ENCODE measurements at places on chromosomes 4 and X.

DNA sequence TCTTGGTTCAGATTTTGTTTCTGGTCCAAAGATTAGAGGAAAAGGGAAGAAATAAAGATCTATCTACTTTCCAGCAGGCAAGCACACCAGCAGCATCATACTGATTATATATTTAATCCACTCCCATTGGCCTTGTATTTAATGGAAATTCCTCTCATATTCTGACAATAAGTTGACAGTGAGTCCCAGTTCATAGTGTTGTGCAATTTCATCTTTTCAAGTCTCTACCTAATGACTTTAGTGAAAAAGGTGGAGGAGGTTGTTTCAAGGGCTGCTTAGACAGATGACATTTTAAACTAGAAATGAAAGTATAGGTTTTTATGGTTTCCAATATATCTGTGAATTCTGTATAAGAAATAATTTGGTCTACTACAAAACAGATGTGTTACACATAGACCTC is 298.6 kb downstream of the PABPC4L start:
- H3K4me3 ChIP-seq, result no peak overlapping the region
- no peak overlapping the region for H3K27ac ChIP-seq
- DNase-seq, result no peak

GRCh38 chr4:34365946-34366345 is 1878.4 kb downstream of the ARAP2 start:
- H3K4me1 ChIP-seq, result no peaks in the 10 kb centered on the region
- H3K27me3 ChIP-seq, result no peaks in the 10 kb centered on the region

GRCh38 chr4:2910409-2910808 is 52.8 kb downstream of the NOP14 start:
- no peaks in the 10 kb centered on the region for H3K27me3 ChIP-seq
- H3K27ac ChIP-seq, result no peak overlapping the region
- no peaks in the 10 kb centered on the region for H3K4me1 ChIP-seq
- peaks cover 100% of the 10 kb centered on the region for H3K36me3 ChIP-seq
- no peak for DNase-seq

- H3K4me1 ChIP-seq, result no peaks in the 10 kb centered on the region
- no peak overlapping the region for H3K27ac ChIP-seq
- DNase-seq, result no peak
- no peaks in the 10 kb centered on the region for H3K36me3 ChIP-seq
- H3K27me3 ChIP-seq, result no peaks in the 10 kb centered on the region
These were observed 2759.2 kb downstream of the ARAP2 start for GRCh38 chr4:33485111-33485510.

- no peak overlapping the region for H3K4me3 ChIP-seq
- DNase-seq, result no peak
- H3K4me1 ChIP-seq, result peaks cover 11% of the 10 kb centered on the region
- H3K27me3 ChIP-seq, result no peaks in the 10 kb centered on the region
- no peak overlapping the region for H3K27ac ChIP-seq
- no peaks in the 10 kb centered on the region for H3K36me3 ChIP-seq
These were observed 329.3 kb upstream of the NOCT start for GRCh38 chr4:138686106-138686835.

DNA sequence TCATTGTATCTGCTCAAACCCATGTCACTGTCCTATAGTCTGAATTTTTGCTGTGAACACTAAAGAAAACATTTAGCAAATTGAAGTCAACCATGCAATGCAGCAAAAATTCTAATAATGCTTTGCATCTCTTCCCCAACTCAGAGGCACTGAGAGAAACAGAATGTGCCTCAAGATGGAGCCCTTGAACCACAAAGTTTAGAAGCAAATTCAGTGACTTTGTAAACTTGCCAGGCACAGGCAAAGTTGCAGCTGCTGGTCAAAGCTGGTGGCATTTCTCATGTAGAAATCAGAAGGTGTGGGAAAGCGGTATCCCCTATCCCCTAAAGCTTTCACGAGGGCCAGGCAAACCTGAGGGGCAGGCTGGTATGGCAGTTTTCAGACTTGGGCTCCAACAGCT is 121.7 kb upstream of the DIPK2B start:
- no peak overlapping the region for H3K4me3 ChIP-seq
- H3K4me1 ChIP-seq, result peaks cover 7% of the 10 kb centered on the region
- DNase-seq, result no peak

All from esophagus squamous epithelium (tissue), 5 donors.